ENCODE measurements at places on chromosomes 7 and 10. TPM values are rescaled to one million over a fixed set of nuclear protein-coding genes. Genes with fewer than 3 reads are reported as not detected.

The CPVL gene
- not detected for total RNA-seq

The MOGAT3 gene
- not detected for total RNA-seq

The TRPV5 gene
- total RNA-seq, result not detected

The SFXN3 gene
- 13.0 TPM for total RNA-seq

The PKD1L1 gene
- 0.14 TPM for total RNA-seq

The GPR158 gene
- total RNA-seq, result not detected

The ECHS1 gene
- 56.7 TPM for total RNA-seq

The MMP21 gene
- not detected for total RNA-seq

The VENTX gene
- total RNA-seq, result 0.45 TPM

The SIRT1 gene
- 29.5 TPM for total RNA-seq

The ITGB8 gene
- 24.6 TPM for total RNA-seq

The LBX1 gene
- not detected for total RNA-seq

The SPDYE11 gene
- total RNA-seq, result not detected

The CDNF gene
- total RNA-seq, result not detected

The CELF2 gene
- total RNA-seq, result 35.2 TPM

The NANOS1 gene
- 16.1 TPM for total RNA-seq

The HOXA6 gene
- total RNA-seq, result 12.7 TPM

The NYAP1 gene
- total RNA-seq, result not detected

The CALML3 gene
- not detected for total RNA-seq

The ZNRF2 gene
- 29.0 TPM for total RNA-seq

The RET gene
- total RNA-seq, result not detected

The POLR2J2 gene
- 1.3 TPM for total RNA-seq

The TFPI2 gene
- total RNA-seq, result 2.0 TPM

The ABCB8 gene
- total RNA-seq, result 57.2 TPM

The TEX47 gene
- total RNA-seq, result not detected

The TMEM184A gene
- total RNA-seq, result 99.4 TPM

The FGFR2 gene
- 84.0 TPM for total RNA-seq

The CNTNAP2 gene
- total RNA-seq, result 7.8 TPM

The BLNK gene
- 27.4 TPM for total RNA-seq

The VSTM4 gene
- 23.1 TPM for total RNA-seq

The PNLIPRP2 gene
- not detected for total RNA-seq

The RBM28 gene
- total RNA-seq, result 30.8 TPM

The SP8 gene
- not detected for total RNA-seq

The PPP1R3C gene
- 1.2 TPM for total RNA-seq

The PNLIPRP3 gene
- total RNA-seq, result not detected

The AKR1C1 gene
- total RNA-seq, result 63.4 TPM

The PTPN12 gene
- total RNA-seq, result 41.5 TPM

The SHH gene
- 0.89 TPM for total RNA-seq

The STEAP2 gene
- total RNA-seq, result 8.7 TPM

The TRIM73 gene
- 20.5 TPM for total RNA-seq

The PODXL gene
- total RNA-seq, result 241 TPM

The PTN gene
- 1.4 TPM for total RNA-seq

The TMEM139 gene
- 9.6 TPM for total RNA-seq

The RPP30 gene
- total RNA-seq, result 12.2 TPM

The PI4K2A gene
- 10.3 TPM for total RNA-seq

Measured in stomach (tissue), 19 donors.